NCI-H2081 treated with DMSO at 0.1 percent for 48 hours (cell line): ENCODE measurements at places on chromosomes 13 and 19.

- no peak for DNase-seq
Observed at GRCh38 chr19:14023404-14024235, 4.3 kb upstream of the RLN3 start.

DNA sequence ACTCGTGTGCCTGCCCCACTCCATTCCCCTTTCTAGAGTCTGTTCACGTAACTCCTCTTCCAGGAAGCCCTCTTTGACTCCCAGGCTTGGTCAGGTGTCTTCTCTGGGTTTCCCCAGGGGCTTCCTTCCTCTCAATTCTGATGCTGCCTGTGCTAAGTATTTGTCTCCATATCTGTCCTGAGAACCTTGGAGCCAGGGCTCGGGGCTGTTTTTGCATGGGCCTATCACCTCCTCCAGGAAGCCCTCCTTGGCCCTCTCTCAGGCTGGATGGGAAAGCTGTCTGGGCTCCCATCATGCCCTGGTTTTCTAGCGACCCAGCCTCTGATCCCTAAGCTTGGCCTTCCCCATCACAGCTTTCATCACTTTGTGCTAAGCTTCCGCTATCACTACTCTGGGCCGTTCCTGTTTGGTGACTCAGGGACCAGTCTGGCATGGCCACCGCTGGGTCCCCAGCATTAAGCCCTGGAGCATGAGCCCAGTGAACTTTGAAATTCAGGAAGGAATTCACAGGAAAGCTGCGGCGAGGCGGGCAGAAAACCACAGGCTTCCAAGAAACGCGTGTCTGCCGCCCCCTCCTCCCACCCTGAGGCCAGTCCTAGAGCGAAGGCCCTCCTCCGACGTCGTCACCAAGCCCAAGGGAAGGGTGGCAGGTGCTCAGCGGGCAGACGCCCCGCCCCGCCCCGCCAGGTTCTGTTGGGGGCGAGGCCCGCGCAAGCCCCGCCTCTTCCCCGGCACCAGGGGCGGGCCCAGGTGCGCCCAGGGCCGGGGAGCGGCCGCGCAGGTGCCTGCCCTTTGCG lies 486 bp upstream of the SPINT2 start:
- peak; percentile 68 for DNase-seq

DNA sequence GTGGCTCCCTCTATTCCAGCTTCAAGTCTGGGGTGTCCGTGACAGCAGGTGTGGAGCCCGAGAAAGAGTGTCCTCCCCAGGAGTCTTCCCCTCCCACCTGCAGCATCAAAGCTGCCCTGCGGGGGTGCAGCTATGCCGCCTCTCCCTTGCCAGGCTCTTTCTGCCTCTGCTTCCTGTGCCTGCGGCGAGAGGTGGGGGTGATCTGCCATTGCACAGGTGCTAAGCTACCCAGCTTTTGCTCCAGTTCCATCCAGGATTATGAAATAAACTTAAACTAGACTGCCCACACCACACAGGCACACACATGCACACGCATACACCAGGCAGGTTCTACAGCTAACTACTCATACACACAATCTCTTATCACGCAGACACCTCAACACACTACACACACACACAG lies 104.7 kb upstream of the CLDN10 start:
- no peak for DNase-seq

DNA sequence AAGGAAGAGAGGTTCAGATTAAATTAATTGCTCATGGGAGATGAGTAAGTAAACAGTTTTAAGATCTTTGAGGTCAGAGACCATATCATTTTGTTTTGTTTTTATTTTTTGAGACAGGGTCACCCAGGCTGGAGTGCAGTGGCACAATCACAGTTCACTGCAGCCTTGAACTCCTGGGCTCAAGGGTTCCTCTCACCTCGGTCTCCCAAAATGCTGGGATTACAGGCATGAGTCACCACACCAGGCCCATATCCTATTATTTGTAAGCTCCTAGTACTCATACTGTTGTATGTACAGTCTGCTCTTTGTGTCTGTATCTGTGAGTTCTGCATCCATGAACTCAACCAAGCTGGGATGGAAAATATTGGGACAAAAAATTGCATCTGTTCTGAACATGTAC lies 6.0 kb upstream of the RASL11A start:
- no peak for DNase-seq

DNA sequence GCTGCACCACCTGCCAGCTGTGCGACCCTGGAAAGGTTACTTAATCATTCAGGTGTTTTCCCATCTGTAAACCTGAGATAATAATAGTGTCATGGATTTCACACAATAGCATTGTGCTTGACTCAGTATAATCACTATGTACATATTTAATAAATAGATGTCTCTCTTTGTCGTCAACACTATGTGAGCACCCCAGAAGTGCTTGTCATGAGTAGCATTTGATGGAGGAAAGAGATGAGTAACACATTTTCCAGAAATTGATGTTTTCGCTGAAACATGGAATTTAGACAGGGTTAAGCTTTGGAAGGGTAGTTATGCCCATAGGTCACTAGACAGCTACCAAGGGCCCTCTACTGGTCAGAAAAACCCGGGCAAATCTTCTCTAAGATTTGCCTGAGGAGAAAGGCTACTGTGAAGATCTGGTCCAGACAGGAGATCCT lies 9.5 kb upstream of the MBNL2 start:
- no peak for DNase-seq

DNA sequence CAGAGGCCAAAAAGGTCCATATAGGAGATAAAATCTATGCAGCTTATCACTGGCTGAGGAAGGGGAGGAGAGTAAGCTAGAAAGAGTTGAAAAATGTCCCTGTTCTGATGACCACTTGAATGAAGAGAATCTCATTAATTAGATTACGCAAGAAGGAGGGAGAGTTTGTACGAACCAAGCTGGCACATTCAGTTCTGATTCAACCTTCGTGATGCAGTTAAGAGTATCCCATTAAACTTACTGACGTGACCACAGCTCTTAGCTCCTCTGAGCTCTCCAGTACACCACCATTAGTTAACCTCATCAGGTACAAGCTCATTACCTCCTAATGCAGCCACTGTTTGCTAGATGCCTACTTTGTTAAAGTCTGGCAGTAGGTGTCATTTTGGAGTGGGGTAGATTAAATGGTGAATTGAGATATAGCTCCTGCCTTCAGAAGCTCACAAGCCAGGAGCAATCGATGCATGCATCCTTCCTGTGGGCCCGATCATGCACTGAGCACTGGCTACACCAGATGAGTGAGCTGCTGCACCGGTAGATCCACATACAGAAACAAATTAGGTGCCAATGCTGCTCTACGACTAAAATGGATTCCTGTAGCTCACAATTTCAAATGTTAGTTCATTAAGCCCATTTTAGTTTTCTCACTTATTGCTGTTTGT lies 458.3 kb downstream of the COG6 start:
- no peak for DNase-seq

DNA sequence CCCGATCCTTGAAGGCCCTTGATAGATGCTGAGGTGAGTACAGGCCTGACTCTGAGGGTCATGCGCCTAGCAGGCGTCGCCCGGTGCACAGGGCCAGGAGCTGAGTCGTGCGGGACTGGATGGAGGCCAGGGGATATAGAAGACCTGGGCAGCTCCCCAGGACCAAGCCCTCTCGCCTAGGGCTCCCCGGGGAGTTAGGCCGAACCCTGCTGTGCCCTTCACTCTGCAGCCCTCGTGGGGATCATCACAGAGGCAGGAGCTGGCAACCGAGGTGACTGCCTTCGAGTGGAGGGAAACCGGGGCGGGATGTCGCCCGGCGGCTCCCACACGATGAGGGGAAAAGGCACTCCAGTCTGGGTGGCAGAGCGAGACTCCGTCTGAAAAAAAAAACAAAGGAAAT lies 11.7 kb downstream of the CSNK1G2 start:
- DNase-seq, result no peak

DNA sequence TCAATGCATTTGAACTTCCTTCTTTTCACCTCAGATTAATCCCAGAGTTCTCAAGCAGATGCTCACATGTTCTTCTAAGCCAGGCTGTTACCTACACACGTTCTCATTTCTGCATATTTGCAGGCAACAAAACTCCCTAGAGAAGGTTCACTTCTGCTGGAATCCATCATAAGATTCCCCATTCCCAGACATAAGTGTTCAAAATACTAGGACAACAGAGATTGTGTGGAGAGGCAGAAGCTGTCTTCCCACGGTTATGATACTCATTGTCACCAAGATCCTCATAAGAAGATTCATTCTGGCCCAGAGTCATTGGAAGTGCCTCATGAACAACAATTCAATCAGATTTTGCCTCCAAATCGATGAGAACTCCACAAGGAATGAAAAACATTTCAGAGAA lies 931.6 kb upstream of the MIR17HG start:
- DNase-seq, result no peak

- DNase-seq, result no peak
Observed at GRCh38 chr19:44866664-44867063, 20.6 kb downstream of the NECTIN2 start.

DNA sequence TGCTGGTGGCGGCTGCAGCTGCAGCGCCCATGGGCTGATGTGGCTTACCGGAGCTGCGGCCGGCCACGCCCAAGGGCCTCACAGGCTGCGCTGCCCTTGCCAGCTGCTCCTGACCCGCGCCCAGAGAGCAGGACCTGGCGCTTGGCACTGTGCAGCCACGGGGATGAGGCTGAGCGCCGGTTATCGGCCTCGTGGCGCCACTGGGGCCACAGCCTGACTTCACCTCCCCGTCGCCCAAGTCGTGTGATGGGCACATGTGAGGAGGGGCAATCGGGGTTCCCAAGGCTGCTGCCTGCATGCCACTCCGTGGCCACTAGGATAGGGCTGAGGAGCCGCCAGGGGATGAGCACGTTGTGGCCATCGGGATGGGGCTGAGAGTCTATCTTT lies 77.2 kb upstream of the PABPC3 start:
- no peak for DNase-seq
